ENCODE measurements at places on chromosomes 6 and 20.

DNA sequence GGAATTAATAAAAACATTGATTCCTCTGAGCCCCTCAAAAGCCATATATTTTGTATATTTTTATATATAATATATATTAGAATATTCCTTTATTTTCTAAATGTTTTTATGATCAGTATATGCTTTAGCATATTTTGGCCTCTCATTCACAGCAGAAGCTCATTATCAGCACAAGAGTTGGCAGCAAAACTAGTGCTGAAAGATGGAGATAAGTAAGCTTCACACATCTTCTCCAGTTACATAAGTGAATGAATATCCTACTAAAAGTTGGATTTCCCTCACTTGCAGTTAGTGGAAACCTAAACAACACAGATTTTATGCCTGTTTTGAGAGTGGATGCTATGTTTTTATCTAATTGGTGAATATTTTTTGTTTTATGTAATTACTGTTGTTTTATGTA is 1303.8 kb upstream of the ADGRB3 start:
- DNase-seq: no peak

DNA sequence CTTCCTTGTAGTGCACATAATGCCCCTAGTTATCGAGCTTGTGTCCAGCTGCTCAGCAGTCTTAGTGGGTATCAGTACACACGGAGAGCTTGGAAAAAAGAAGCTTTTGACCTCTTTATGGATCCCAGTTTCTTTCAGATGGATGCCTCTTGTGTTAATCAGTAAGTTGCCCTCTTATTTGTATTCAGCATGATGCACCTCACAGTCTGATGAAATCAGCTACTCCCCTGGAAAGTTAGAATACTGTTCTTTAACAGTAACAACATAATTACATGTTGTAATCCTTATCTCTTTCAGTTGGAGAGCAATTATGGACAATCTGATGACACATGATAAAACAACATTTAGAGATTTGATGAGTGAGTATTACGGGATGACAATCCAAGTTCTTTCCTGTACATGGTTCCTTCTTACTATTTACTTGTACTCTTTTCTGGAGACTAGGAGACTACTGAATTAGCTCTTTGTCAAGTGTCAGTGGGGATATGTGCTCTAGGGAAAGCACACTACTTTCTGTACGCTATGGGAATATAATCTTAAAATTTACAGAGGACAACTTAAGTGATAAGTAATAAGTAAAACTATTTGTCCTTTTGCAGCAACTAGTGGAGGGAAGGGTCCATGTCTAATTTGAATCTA is 39.1 kb downstream of the PGM3 start:
- no peak for DNase-seq

DNA sequence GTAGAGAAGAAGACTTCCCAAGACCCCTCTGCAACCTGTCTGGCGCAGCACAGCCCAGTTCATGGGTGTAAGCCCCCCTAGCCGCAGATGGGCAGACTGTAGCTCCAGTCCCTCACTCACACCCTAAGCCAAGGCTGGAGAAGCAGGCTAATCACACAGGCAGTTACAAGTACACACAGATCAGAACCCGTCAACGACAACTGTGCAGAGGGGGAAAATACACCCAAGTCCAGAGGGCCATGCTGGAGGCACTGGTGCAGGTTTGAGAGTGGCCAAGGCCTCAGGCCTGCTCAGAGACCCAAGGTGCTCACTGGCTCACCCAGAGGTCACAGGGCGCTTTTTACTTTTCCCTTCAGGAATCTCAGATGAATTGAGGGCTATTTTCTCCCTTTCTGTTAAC is 106.1 kb downstream of the NOL4L start:
- no peak for DNase-seq

DNA sequence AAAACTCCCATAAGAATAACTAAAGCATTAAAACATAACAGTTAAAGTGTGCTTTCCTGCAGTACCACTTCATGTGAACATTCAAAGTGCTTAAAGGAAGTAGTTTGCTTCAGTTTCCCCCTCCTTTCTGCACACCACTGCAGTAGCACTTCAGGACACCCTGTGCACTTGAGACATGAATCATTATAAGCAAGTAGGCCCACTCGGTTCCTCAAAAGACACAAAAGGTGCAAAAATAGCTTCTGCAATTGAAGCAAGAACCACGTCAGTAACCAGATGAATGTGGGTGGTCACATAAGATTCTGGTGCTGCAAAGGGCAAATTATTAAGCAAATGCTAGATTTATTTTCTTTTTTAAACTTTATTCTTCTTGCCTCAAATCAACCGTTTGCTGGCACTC is 160.6 kb downstream of the HIVEP2 start:
- DNase-seq: no peak

DNA sequence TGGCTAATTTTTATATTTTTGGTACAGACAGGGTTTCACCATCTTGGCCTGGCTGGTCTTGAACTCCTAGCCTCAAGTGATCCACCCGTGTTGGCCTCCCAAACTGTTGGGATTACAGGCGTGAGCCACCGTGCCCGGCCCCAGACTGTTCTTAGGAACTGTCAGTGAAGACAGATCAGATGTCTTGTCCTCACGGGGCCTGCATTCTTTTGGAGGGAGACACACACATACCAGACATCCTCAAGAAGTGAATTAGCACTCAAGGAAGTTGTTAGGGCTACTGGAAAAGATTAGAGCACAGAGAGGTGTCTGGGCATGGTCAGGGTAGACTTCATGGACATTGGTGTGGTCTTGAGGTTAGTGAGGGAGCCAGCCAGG is 10.3 kb upstream of the LPIN3 start:
- no peak for DNase-seq

DNA sequence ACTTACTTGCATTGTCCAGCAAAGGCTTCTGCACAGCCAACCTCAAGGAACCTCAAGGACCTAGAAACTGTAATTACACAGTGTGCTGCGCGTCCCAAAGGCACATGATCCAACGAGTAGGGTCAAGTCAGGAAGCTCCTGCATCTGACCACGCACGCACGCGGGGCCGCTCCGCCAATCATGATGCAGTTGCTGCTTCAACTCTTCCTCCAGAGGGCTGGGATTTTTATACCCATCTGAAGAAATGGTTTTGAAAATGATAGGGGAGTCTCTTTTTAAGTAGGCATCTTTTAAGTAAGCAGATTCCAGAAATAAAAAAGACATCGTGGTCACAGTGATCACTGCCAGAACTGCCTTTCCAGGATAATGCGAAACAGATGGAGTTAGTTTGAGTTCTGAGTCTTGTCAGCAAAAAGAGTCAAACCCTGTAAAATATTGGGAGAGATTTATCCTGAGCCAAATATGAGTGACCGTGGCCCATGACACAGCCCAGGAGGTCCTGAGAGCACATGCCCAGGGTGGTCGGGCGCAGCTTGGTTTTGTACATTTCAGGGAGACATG is 34.0 kb downstream of the KIF25 start:
- no peak for DNase-seq

- DNase-seq: no peak
Measured at GRCh38 chr20:17633850-17634500, 48.1 kb downstream of the RRBP1 start.

GRCh38 chr6:77180326-77180725 is 283.0 kb downstream of the HTR1B start:
- no peak for DNase-seq

- DNase-seq: no peak
Measured at GRCh38 chr20:58321205-58321604, 11.7 kb downstream of the RAB22A start.

GRCh38 chr6:14206391-14206790 is 88.8 kb downstream of the CD83 start:
- no peak for DNase-seq

- no peak for DNase-seq
Measured at GRCh38 chr20:19408971-19409370, 196.5 kb downstream of the SLC24A3 start.

GRCh38 chr6:44430326-44430725 is 42.8 kb downstream of the CDC5L start:
- DNase-seq: no peak

DNA sequence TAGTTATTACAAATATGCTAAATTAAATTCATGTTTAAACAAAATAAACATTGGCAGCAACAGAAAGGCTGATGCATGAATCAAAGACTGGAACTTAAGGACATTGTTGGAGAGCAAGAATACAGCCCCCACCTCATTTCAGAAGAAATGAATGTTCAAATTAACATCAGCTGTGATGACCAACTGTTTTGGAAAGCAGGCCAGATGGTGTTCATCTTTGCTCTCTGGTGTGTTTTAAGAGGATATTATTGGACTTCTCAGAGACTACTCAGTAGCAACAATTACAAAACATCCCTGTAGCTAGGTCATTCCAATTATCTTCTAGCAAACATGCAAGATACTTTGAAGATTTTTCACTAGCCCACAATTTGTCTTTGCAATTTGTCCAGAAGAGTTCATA is 118.6 kb upstream of the DOK5 start:
- no peak for DNase-seq

DNA sequence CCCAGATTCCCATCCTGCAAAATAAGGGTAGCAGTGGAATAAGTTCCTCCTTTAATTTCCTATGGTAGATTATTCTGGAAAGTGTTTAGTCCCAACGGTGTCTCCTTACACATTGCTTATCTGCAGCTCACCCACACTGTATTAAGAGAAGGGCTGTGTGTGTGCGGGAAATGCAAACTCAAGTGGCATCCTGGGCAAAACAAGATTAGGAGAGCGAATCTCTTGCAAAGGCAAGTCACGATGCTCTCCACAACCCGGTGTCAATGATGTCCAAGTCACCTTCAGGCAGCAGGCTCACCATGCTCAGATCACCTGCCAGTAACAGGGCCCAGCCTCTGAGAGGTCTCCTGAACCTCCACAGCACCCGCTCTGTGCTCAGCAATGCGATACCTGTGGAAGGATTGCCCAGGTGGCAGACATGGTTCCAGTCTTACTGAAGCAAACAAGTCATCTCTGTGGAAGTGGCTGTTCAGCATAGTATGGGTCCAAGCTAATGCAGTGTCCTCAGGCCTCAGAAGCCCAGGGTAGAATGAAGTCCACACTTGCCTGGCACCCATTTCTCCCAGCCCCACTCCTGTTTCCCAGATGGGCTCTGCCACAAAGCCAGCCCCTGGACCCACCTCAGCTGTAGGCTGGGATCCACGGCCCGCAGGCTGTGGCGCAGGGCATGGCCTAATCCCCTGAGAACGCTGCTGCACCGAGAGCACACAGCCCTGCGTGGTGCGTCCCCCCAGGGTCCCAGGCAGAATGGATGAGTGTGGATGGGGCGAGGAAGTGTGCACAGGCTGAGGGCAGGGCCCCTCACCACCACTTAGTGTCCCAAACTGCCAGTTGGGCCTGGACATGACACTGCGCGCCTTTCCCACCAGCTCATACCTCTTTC is 101.2 kb downstream of the PXDC1 start:
- no peak for DNase-seq

- DNase-seq: no peak
Measured at GRCh38 chr6:38843798-38844197, 128.7 kb downstream of the DNAH8 start.

DNA sequence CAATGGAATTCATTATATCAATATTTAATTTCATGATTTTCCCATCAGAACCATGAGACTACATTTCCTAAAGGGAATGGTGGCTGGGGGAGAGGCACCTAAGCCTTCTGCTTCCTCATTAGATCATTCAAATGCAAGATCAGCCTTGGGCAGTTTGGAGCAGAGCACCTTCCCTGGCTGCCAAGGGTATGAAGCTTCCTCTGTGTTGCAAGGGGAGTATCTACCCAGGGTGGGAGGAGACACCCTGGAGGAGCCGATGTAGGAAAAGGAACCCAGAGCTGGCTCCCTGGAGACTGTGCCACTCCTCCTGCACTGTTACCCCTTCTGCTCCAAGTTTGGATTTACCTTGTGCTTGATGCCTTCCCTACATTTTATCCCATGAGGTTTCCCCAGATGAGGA is 299.7 kb upstream of the PRDM1 start:
- DNase-seq: no peak

DNA sequence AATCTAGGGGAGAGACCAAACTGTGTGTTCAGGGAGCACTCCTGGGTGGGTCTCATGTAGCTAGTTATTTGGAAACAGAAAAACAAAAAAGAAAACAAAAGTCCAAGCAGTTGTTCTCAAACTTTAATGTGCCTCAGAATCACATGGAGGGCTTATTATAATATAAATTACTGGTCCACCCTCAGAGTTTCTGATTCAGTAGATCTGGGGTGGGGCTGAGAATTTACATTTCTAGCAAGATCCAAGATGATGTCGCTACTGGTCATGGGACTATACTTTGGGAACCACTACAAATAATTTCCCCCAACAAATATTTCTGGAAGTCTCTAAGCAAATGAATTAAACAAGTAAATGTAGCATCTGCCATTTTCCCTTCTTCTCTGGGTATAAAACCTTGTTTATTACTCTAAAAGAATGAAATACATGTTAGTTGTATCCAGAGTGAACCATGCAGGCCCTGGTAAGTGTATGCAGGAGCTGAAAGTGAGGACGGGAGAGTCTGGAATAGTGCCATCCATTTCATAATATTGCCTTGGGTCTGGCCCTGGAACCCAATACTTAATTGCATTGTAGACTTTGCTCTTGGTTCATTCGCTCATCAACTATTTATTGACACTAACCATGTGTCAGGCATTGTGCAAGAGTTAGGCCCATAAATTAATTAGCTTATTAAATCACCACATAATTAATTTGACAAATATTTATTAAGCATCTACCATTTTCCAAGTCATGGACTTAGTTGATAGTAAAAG is 490.8 kb downstream of the EPM2A start:
- no peak for DNase-seq

- no peak for DNase-seq
Measured at GRCh38 chr6:11275598-11275997, 43.1 kb upstream of the NEDD9 start.

DNA sequence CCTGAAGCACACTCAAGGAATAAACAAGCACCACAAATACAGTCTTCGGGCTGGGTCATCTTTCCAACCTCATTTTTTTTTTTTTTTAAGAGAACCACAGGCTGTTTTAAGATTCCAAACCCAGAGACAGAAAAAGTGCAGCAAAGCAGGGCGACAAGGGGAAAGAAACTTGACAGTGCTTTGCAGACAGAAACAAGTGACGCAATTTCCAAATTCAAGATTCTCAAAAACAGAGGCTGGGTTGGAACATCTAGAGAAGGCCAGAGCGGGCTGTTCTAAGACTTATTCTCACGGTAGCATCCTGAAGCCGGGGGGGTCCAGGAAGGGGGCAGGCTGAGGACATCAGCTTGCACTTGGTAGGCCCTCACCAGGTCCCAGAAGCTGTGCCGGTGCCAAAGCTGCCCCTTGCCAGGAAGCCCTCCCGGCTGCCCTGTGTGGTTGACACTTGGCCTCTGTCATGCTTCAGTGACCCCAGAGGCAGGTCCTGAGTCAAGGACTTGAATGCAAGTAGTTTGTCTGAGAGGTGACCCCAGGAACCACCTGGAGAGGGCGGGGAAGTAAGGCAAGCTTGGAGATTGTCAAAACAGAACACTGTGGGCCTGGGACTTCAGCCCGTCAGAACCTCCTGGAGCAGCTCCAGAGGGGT is 50.5 kb downstream of the BMP7 start:
- DNase-seq: no peak

DNA sequence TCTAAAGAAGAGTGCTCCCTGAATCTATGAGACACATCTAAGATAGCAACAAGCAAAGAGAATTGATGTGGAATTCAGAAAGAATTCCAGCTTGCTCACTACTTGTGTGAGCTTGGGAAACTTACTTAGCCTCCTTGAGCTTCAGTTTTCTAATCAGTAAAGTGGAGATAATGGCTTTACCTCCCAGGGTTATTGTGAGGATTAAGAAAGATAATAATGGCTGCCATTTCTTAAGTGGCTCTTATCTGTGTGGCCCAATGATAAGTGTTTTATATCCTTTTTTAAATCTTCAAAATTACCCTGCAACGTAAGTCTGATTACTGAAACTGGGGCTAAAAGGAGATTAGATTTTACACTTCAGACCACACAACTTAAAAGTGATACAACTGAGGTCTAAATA is 418.5 kb downstream of the LMBRD1 start:
- DNase-seq: no peak

All from activated CD4-positive, CD25-positive, alpha-beta regulatory T cell treated with anti-CD3 and anti-CD28 coated beads, Interleukin-2, amount 50 U/mL, for 72 hours (primary cell).